GM23338 (cell line): ENCODE measurements at places on chromosomes 13 and 19.
A peak's percentile ranks its signal among the peaks of the same experiment; 100 is the strongest.

GRCh38 chr13:75579529-75579928, 29.9 kb downstream of the UCHL3 start:
- DNase-seq: no peak

- no peak for DNase-seq
These were observed 67.1 kb upstream of the ATP12A start for GRCh38 chr13:24613128-24613527.

DNA sequence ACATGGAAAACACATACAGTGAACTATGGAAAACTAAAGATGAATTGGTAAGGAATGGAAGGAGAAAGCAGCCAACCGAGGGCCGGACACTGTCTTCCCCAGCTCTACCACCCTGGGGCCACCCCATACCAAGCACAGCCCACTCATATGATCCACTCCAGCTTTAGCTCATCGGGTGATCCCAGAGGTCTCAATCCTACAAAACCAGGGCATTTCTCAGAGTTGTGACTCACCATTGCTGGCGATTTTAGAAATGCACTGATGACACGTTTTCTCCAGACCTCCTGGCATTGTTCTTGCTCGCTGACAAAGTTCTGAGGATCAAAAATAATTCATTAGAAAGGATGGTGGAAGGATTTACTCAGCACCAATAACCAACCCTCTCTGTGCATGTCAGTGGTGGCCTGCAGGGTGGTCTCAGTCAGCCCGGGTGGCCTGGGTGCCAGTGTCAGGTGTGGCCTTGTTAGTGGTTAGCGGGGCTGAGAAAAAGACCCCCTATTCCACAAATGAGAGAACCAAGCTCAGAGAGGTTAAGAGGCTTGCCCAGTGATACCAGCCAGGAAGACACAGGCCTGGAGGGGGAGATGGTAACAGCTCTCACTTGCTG, 6.6 kb downstream of the TMEM272 start:
- DNase-seq: no peak

DNA sequence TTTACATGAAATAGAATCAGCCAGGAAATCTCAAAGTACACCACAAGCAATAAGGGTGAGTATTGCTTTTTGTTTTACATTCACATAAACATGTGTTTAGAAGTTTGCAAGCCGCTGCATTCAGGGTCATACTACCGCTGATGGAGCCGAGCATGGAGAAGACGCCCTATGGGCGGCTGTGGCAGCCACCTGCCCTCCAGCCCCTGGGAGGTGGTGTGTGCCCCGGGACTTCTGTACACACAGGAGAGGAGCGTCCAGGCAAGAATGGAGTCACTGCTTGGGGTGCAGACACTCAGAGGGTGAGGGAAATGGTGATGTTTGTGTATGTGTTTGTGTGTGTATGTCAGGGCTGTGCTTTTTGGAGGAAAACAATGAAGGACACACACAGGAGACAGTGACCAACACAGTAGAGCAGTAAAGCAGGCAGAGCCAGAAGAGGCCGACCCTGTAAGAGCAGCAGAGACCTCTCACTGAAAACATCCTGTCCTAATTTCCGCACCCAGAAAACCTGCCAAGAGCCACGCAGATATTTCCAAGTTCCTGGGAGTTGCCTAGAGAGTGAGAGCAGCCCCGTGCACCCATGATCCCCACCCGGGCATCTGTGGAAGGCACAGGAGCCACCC, 108.1 kb upstream of the GJB6 start:
- DNase-seq: no peak

GRCh38 chr13:66994097-66994496, 236.0 kb downstream of the PCDH9 start:
- DNase-seq: peak; percentile 95

GRCh38 chr13:75135325-75135825, 346.6 kb downstream of the TBC1D4 start:
- no peak for DNase-seq

- peak; percentile 72 for DNase-seq
These were observed 7.8 kb downstream of the DOT1L start for GRCh38 chr19:2171349-2172145.

- DNase-seq: no peak
These were observed 15.6 kb upstream of the ZNF730 start for GRCh38 chr19:23101241-23101640.
